ENCODE measurements at places on chromosomes 11 and 22.

- DNase-seq: peak; percentile 51
Measured at GRCh38 chr11:7927635-7928034, 3.4 kb downstream of the OR10A6 start.

DNA sequence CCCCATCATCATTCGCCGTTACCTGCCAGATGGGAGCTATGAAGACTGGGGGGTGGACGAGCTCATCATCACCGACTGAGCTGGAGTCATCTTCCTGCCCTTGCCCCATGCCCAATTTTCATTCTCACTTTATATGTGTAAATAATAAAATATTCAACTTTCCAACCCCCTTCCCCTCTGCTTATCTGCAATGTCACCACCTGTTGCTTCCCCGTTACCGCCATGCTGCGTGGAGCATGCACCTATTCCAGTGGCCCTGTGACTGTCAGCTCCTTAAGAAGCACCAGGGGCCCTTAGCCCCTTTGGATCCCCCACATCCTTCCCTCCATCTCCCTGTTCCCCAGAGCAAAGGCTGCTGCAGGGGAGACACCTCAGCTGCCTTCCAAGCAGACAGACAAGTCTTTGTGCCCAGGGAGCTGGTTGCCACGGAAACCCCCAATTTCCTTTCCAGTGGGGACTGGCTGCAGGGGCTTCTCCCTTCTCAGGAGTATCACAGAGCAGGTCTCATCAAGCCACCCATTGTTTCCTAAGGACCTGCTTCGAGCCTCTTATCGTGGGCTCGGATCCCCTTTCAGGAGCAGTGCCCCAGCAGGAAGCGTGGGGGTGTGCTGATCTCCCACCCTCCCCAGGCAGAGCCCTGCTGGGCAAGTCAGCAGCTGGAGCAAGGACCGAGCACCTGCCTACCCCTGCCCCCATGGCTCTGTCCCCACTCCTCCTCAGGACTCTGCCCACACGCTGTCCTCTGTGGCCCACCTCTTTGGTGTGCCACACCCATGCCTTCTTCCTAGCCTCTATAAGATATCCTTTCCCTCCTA lies 14.3 kb downstream of the POLR2F start:
- no peak for DNase-seq

- no peak for DNase-seq
Measured at GRCh38 chr11:17645190-17645970, 74.0 kb upstream of the MYOD1 start.

- DNase-seq: no peak
Measured at GRCh38 chr11:120545813-120546212, 34.3 kb downstream of the GRIK4 start.

GRCh38 chr22:24996420-24996952 lies 44.0 kb downstream of the KIAA1671 start:
- DNase-seq: peak; percentile 42

DNA sequence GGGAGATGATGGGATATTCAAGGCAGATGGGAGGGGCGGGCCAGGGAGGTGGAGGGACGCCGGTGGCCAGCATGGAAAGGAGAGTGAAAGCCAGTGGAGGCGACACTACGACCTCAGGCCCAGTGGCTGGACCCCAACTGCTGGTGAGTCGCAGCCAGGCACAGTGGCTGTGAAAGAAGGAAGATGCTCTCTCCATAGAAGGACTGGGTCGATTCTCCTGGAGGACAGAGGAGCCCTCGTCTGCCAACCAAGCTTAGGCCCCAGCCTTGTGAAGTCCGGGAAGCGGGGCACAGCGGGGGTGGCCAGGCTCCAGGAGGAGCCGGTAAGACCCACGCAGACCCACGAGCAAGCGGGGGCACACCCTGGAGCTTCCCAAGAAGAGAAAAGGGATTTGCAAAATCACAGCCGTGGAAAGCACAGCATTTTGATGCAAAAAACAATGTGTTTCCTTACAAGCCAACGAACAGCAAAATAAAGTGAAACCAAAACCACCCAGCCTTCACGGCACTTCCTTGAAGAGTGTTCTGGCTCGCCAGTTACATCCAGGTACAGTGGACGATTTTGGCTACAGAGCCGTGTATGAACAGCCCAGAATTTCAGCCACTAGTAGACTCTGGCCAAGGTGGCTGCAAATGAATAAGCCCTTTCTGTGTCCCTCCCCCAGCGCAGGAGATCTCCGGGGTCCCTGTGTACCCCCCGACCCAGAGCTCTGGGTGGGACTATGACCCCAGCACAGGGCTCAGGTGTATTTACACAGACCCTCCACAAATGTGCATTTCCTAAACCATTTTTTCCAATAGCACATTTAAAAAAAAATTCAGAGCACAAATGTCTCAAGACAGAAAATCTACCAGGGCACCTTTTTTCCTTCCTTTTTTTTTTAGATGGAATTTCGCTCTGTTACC lies 96.9 kb downstream of the TRMU start:
- DNase-seq: no peak

DNA sequence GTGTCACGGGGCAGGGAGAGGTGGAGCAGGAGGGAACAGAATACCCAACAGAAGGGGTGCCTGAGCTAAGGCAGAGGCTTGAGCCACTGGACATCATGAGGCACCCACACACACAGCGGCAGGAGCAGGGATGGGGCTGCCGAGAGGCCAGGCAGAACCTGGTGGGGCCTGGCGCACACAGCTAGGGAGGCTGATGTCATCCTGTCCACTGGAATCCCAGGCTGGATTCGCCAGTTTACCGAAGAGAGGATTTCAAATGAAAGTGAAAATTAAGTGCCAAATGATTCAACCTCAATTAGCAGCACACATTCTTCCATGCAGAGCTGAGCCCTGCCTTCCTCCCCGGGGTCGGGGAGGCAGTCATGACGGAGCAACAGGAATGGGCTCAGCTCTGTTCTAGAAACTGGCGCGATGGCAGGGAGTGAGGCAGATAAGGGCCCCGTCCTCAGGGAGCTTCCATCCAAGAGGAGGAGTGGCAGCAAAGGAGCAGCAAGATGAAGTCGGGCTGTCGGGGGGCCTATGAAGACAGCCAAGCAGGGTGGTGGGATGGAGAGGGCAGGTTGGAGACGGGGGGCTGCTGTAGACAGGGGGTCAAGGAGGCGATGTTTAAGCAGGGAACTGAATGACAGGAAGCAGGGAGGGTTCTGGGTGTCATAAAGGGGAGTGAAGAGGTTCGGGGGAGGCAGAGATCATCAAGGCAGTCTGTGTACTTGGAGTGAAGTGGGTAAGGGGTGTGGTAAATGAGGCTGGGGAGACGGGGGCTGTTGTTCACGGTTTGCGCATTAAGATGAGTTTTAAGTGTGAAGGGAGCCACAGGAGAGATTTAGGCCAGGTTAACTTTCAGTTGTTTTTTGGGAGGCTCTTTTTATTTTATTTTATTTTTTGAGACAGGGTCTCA lies 6.4 kb downstream of the RAC2 start:
- peak; percentile 78 for DNase-seq
